ENCODE measurements at places on chromosomes 6 and 20.

DNA sequence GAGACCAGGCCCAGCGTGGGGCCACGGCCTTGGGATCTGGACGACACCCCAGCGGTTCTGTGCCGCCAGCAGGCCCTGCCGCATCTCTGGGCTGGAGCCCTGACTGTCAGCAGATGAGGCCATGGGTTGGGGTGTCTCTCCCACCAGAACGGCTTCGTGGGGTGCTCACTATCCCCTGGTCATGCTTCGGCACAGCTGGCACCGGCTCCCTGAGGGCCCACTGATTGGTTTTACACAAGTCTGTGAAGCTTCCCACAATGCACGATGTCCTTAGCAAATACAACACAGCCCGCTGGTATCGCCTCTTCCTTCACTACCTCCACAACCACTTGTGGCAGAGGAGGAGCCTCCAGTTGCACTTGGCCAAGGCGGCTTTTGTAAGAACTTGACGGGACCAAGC, 94.3 kb downstream of the THBS2 start:
- no peak for DNase-seq

DNA sequence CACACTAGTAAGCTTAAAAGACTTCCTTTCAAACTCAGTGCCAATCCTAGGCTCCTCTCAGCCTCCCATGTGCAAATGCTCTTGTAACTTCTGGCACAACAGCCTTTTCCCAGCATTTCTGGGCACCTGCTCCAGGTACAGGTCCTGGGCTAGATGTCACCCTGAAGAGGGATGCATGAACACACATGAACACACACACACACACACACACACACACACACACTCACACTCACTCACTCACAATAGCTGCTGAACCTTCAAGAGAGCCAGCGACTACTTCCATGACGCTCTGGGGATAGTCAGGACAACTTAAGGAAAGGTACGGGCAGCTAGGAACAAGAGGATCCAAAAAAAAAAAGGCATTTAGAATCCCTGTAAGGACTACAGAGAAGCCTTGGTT, 122.8 kb downstream of the INSM1 start:
- DNase-seq, result no peak

DNA sequence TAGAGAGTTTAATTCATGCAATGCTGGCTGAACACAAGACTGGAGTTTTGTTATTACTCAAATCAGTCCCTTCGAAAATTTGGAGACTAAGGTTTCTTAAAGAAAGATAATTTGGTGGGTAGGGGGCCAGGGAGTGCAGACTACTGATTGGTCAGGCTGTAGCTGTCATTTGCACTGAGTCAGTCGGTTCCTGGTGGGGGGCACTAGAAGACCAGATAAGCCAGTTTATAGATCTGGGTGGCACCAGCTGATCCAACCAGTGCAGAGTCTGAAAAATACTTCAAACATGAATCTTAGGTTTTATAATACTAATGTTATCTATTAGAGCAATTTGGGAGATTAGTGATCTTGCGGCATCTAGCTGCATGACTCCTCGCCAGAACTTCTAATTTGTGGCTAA, 530.7 kb downstream of the NKAIN2 start:
- DNase-seq, result no peak

DNA sequence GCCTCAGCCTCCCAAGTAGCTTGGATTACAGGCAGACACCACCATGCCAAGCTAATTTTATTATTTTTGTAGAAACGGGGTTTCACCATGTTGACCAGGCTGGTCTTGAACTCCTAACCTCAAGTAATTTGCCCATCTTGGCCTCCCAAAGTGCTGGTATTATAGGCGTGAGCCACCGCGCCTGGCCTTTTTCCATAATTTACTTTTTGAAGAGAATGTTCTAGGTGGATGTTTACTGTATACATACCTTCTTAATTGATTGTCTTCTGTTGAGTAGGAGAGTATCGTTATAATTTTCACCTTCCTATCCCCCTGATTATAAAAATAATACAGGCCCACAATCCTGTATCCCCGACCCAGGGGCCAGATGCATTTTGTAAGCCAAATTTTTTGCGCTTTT, 174.4 kb downstream of the BCAS1 start:
- no peak for DNase-seq

GRCh38 chr20:46991880-46992639, 97.4 kb downstream of the EYA2 start:
- DNase-seq, result no peak

GRCh38 chr6:33924681-33925080, 120.9 kb upstream of the MLN start:
- no peak for DNase-seq

DNA sequence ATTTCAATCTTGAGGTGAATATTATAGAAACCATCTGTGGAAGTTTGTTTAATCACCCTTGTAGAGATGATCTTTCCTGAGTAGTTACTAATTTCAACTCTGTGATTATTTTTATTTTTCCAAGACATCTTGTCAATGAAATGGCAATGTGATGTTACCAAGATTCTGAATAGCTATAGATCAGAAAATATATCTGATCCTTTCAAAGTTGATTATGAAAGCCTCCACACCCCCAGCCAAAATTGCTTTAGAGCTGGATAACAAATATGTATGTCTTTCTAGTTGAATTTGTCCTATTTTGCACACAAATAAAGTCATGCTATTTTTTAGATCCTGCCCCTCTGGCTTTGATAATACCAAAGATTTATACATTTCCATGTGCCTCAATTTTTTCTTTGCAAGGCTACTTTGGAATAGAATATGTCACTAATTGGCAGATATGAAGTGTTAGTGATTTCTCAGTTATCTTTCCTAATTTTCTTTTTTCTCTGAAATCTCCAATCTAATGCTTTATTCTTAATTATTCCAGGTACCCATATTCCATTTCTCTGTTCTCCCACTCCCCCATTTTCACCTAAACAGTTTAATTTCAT, 5.0 kb downstream of the SIM1 start:
- no peak for DNase-seq

- DNase-seq, result no peak
Observed at GRCh38 chr6:7865781-7866180, 44.8 kb downstream of the TXNDC5 start.

GRCh38 chr6:73832313-73832712, 136.3 kb downstream of the CD109 start:
- no peak for DNase-seq

DNA sequence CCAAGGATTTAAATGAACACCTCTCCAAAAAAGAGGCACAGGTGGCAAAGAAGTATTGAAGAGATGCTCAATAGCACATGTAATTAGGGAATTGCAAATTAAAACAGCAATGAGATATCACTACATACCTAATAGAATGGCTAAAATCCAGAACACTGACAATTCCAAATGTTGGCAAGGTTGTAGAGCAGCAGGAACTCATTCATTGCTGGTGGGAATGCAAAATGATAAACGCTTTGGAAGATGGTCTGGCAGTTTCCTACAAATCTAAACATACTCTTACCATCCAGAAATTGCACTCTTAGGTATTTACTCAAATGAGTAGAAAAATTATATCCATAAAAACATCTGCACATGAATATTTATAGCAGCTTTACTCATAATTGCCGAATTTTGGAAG, 17.0 kb downstream of the CD93 start:
- DNase-seq, result no peak

DNA sequence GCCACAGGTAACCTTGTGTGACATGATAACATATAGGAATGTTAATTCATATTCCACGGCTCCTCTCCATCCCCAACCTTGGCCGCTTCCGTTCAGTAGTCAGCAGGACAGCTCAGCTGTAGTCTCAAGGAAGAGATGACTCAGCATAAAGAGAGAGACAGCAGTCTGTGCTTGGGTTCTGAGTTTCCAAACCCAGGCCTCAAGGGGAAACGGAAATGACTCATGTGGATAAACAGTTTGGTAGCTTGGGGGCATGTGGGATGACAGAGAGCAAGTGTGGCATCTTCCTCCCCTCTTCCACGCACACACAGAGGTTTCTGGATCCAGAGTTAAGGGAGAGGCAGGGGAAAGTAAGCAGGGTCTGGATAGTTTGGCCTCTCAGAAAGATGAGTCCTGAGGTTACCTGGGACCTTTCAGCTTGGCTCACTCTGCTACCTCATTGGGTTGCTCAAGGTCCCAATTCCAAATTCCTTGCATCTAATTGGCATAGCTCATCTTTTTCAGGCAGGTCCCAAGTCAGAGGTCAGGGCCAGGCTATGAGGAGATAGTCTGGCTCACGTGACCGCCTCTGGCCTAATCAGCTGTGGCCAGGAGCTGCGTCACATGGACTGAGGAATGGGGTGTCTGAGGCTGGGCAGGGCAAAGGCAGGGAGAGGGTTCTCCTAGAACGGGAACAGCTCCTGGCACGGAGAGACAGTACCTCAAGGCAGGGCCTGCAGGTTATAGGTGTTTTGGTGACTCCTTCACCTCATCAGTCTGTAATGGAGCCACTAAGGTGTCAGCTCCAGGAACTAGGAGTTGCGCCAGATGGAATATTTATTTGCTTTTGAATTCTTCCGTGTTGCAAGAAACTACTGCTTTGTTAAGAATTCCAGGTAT, 36.5 kb upstream of the MLN start:
- DNase-seq, result no peak

GRCh38 chr6:87654875-87655454, 47.1 kb downstream of the AKIRIN2 start:
- DNase-seq, result no peak

DNA sequence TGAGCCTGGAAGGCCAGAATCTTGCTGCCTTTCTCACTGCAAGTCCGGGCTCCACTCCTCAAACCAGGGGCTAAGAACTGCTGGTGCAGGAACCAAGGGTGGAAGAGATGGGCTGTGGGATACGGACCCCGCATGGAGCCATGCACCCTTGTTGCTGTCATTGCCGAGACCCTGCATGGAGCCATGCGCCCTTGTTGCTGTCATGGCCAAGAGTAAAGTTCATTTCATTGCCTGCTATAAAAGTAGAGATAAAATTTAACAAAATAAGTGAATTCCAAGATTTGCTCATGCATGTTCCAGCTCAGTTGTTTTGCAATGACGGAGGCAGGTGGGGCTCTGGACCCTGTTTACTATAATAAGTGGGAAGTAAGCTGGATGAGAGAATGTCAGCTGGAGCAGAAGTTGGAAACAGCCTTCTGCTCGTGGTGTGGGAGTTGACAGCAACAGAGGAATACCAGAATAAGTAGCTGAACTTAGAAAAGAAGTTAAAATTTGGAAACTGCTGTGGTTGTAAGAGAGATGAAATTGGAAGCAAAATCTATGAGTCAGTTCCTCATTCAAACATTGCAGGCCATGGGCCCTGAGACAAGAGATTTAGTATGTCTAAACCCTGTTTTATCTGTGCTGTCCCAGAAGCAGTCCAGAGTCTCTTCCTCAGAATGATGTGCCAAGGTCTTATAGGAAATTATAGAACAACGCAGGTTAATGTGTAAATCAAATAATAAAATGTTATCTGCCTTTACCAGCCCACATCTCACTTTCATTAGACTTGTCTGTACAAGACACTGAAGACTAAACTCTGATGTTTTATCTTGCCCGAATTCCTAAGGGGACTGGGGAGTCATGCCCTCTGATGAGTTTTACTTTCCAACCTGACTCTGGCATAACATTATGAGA, 15.8 kb upstream of the THBS2 start:
- no peak for DNase-seq

- DNase-seq, result no peak
Observed at GRCh38 chr6:111342913-111343312, 140.1 kb downstream of the REV3L start.

GRCh38 chr6:41298785-41299502, 12.5 kb upstream of the TREM1 start:
- DNase-seq, result no peak

DNA sequence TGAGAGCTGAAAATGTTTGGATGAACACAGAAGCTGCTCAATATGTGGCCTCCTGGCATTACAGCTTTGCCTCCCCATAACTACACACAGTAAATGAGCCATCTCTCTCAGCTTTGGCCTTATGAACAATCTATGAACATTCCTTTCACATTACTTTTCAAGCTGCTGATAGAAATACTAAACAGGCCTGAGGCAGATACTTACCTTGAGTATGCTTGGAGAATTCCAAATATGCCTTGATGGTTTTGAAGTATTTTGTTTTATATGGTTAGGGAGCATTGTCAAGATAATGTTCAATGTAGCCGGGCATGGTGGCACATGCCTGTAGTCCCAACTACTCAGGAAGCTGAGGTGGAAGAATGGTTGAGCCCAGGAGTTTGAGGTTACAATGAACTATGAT, 104.5 kb downstream of the CD24 start:
- no peak for DNase-seq

Data from stimulated activated CD8-positive, alpha-beta memory T cell treated with anti-CD3 and anti-CD28 coated beads, Interleukin-4, amount 100 ng/mL, for 24 hours (primary cell).